ENCODE measurements at places on chromosomes 7 and 10.

DNA sequence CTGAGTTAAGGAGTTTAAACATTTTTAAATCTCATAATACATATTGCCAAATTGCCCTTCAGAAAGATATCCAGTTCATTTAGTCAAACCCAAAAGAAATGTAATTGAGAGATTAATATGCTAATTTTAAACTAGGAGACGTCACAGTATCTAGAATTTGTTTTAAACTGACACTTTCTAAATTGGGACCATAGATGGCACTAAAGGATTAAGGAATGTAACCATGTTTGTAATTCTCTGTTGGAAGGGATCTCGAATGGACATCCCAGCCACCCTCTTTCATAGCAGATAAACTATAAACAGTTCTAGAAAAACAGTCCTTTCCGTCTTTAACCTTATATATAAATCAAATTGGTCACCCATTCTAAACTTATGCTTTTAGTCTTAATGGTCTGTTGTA is 30.0 kb upstream of the SAMD9L start:
- DNase-seq = no peak

DNA sequence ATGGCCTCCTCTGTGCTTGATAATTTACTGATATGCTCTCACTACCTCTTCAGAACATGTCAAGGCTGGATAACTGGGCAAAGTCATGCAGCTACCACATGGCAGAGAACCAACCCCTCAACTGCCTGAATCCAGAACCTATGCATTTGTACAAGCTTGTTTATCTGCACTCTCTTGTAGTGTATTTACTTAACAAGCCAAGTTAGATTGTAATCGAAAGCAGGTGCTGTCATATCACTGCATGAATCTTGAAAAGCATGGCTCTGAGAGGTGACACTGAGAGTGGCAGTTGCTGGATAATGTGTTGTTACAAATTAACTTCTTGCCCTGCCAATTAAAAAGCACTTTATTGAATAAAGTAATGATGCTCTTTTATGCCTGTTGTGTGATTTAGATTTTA is 588.6 kb downstream of the NRG3 start:
- no peak for DNase-seq

- DNase-seq = no peak
These were observed 782.7 kb upstream of the CELF2 start for GRCh38 chr10:10235003-10235402.

DNA sequence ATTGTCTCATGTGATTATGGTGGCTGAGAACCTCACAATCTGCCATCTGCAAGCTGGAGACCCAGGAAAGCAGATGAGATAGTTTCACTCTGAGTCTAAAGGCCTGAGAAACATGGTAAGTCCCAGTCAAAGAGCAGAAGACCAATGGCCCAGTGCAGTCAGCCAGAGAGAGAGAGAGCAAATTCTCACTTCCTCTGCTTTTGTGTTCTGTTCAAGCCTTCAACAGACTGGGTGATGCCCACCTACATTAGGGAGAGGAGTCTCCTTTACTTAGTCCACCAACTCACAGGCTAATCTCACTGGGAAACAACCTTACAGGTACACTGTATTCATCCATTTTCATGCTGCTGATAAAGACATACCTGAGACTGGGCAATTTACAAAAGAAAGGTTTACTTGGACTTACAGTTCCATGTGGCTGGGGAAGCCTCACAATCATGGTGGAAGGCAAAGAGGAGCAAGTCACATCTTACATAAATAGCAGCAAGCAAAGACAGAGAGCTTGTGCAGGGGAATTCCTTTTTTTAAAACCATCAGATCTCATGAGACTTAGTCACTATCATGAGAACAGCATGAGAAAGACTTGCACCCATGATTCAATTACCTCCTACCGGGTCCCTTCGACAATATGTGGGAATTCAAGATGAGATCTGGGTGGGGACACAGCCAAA is 4.7 kb upstream of the FRMPD2 start:
- DNase-seq = no peak

DNA sequence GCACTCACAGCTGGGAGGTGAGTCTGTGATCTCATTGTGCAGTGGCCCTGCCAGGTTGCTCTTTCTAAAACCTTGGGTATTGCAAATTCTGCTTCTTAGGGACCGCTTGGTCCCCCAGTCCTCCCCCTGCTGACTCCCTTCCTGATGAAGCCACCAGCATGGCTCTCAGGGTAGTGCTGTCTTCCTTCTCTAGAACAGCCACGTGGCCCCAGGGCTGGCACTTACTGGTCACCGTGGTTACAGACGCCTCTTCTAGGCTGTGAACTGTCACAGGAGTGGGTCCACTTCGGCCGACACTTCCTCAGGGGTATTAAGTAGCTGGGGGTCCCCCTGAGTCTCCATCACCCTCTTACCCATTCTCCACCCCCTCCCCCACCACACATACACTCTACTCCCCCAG is 2.7 kb upstream of the HTRA1 start:
- no peak for DNase-seq

GRCh38 chr10:90787393-90788198 is 70.2 kb downstream of the HTR7 start:
- DNase-seq = peak; percentile 7

DNA sequence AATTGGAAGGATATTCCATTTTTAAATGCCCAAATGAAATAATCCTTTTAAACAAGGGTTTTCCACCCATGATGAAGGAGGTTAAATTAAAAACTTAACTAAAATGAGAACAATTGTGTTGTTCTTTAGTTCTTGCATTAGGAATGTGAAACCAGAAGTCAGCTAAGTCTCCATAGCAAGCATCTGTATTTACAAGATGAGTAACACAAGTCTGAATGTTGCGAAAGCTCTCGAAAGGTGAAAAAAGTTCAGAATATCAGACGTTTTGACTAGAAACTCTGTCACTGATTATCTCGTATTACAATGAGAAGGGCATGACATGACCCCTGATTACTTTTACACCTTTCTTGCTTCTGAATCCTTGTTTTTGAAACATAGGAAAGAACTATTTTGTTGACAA is 149.6 kb downstream of the BICC1 start:
- DNase-seq = no peak

GRCh38 chr7:157488281-157488680 is 151.5 kb downstream of the DNAJB6 start:
- no peak for DNase-seq

GRCh38 chr10:16995867-16996529 is 133.6 kb downstream of the CUBN start:
- DNase-seq = peak; percentile 27

DNA sequence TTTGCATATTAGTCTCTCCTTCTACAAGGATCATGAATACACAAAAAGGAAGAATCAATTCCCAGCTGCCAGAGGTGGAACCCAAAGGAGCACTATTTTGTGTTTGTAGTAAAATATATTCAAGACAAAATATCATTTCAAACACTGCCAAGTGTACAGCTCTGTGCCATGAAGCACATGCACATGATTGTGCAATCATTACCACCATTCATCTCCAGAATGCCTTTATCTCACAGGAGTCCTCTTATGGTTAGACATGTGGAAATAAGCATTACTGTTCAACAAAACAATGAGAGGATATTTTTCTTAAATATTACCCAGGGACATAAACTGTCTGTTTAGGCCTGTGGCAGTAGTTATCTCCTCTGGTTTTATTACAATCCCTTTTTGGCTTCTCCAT is 151.4 kb upstream of the PPP1R3A start:
- no peak for DNase-seq

DNA sequence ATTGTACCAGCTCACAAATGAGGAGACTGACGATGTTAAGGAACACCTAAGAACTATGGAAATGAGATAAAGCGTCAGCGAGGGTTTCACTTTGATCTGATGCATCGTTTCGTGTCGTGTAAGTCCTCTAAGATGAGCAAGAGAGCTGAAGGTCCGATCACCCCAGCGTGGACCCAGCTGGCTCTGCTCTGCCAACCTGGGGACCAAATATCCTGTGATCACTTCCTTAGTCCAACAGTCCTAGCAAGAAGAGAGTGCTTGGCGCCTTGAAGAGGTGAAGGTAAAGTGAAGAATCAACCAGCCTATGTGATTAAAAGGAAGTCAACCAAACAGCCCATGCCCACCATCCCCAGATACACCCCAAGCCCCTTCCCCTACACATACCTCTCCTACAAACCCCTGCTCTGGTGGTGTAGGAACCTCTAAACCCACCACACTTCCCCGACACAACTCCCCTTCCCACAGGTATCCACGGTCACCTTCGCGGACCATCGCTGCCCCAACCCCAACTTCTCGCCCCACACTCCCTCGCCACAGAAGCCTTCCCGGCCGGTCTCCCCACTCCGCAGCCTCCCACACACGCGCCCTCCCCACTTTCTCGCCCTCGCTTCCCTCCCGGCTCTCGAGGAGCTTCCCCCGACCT is 722 bp downstream of the UPF2 start:
- peak; percentile 9 for DNase-seq

GRCh38 chr10:15035385-15036301 is 8.1 kb upstream of the OLAH start:
- no peak for DNase-seq

DNA sequence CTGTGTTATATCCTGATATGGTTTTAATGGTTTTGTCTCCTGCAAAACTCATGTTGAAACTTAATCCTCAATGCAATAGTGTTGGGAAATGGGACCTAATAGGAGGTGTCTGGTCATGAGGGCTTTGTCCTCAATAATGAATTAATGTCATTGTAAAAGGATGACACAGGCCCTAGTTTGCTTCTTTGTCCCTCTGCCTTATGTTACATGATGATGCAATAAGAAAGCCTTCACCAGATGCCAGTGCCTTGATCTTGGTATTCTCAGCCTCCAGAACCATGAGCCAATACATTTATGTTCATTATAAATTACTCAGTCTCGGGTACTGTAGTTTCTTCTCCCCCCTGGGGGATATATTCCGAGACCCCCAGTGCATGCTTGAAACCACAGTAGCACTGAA is 1247.4 kb upstream of the SORCS1 start:
- no peak for DNase-seq

- no peak for DNase-seq
These were observed 874.9 kb downstream of the GRID1 start for GRCh38 chr10:85491652-85492051.

DNA sequence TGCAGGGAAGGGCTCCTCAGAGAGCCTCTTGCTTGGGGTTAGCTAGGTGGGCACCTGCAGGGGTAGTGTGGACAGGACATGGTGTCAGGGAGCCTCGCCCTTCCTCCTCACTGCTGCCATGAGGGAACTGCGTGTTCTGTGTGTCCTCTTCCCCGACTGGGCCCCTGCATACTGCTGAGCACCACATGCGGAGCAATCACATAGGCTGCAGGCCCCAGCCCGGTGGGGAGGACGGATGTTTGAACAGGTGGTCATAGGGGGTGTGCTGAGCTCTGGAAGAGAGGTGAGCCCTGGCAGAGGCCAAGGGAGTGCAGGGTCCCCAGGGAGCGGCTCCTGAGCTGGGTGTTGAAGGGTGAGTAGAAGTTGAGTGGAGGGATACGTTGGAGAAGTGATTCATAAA is 48.3 kb upstream of the ZMIZ2 start:
- no peak for DNase-seq

DNA sequence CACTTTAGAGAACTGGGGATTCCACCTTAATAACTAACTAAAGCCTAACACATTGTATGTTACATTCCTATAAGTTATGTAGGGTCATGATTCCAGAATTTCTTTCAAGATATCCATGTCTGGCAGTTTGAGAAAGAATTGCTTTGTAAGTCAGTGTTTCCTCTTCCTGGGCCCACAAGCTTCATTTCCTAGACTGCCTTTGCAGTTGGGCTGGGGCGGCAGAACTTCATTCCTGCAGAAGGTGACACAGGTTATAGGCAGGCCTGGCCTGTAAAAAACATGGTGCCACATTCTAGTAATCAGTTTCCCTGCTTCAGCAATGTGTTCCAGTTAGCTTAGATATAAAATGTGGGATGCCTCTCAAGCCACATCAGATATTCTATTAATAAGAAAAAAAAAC is 184.2 kb upstream of the NOBOX start:
- DNase-seq = no peak

- peak; percentile 64 for DNase-seq
These were observed 2.9 kb upstream of the RBM20 start for GRCh38 chr10:110641256-110641655.

GRCh38 chr7:105718511-105718925 is 137.2 kb upstream of the EFCAB10 start:
- DNase-seq = no peak

- no peak for DNase-seq
These were observed 562.0 kb upstream of the SEMA3D start for GRCh38 chr7:85748861-85749260.

DNA sequence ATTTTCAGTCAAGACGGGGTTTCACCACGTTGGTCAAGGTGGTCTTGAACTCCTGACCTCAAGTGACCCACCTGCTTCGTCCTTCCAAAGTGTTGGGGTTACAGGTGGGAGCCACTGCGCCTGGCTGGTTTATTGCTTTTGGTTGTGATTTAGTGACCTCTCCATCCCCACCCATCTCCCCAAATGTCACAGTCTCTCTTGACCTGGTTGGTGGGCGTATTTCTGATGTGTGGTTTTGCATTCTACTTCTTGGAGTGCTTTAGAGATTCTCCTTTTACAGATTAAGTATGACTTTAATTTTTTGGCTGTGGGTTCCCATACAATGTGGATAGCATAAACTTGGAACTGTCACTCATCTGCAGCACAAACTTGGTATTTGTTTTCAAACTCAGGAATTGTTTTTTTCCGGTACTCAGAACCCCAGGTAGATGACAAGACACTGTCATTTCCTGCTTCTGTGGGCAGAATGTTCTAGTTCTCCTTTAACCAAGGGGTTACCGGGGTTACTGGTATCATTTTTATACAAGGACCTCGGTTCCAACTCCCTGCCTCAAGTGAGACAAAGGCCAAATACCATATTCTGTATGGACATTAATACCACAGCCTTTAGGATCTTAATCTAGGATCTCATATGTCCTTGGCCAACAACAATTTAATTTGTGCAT is 50.5 kb downstream of the MRC1 start:
- peak; percentile 46 for DNase-seq

- no peak for DNase-seq
These were observed 130.5 kb upstream of the PFKP start for GRCh38 chr10:2936816-2937215.

DNA sequence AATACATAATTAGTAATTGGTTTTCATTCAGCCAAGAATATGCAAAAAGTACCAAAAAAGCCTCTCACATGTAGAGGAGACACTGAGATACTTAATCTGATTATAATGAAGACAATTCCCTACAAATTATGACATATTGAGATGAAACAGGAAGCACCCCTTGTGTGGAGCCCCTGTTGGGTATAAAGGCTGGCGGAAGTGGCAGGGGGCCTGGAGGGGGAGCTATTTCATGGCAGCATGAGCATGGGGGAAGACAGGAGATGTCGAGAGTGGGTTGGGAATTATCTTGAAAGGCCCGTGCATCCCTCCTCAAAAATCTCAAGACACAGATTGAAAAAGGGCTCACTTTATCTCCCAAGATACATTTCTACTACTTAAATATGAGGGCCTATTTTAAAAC is 96.9 kb downstream of the PIP4K2A start:
- no peak for DNase-seq
